HepG2 (cell line): ENCODE measurements at places on chromosomes 2 and 18.

DNA sequence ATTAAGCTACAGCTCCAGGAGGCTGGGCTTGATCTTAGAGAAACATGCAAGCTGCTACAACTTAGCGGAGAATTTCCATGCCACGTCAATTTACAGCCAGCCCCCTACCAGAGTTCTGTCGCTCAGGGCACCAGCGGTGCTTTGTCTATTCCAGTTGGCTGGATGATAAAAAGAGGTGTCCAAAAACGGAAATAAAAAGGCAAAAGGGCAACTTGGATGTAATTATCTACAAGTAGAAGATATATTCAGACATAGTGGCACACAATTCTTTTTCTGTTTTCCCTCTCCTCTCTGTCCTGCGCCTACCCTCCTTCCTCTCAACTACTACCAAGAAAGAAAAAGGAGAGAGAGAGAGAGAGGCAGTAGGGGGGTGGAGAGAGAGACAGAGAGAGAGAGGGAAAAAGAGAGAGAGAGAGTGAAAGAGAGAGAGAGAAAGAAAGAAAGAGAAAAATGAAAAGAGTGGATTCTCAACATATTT lies 363 bp upstream of the RFTN2 start:
- no peak for DNase-seq

DNA sequence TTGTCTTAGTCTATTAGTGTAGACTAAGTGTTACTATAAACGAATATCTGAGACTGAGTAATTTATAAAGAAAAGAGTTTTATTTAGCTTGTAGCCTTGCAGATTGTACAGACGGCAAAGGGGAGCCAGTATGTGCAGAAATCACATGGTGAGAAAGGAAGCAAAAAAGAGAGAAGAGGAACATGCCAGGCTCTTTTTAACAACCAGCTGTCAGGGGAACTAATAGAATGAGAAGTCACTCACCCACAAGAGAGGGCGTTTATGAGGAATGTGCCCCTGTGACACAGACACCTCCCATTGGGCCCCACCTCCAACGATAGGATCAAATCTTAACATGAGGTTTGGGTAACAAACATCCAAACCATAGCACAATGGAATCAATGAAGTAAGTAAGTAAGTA lies 20.6 kb upstream of the ZNF804A start:
- no peak for DNase-seq

DNA sequence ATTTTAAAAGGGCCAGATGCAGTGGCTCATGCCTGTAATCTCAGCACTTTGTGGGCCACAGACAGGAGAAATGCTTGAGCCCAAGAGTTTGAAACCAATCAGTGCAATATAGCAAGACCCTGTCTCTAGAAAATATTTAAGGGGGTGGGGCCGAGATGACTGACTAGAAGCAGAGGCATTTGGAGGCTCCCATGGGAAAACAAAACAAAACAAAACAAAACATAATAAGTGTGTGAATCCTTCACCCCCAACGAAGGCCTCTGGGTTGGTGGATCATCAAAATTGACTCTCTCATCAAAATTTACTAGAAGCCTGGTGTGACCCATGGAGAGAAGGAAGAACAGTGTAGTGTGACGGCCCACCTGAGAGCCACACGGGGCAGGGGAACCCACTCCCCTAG lies 560.9 kb downstream of the LRP1B start:
- DNase-seq, result no peak

- DNase-seq, result no peak
These were observed 10.0 kb downstream of the PHOSPHO2 start for GRCh38 chr2:169704160-169704708.

GRCh38 chr2:85278361-85278760 lies 49.4 kb downstream of the TGOLN2 start:
- DNase-seq, result no peak

- DNase-seq, result peak; percentile 46
These were observed 259.2 kb downstream of the IKZF2 start for GRCh38 chr2:212892193-212892592.

GRCh38 chr2:12807907-12808810 lies 91.4 kb downstream of the TRIB2 start:
- no peak for DNase-seq

- DNase-seq, result no peak
These were observed 192.4 kb downstream of the ZBTB7C start for GRCh38 chr18:48216639-48217257.

DNA sequence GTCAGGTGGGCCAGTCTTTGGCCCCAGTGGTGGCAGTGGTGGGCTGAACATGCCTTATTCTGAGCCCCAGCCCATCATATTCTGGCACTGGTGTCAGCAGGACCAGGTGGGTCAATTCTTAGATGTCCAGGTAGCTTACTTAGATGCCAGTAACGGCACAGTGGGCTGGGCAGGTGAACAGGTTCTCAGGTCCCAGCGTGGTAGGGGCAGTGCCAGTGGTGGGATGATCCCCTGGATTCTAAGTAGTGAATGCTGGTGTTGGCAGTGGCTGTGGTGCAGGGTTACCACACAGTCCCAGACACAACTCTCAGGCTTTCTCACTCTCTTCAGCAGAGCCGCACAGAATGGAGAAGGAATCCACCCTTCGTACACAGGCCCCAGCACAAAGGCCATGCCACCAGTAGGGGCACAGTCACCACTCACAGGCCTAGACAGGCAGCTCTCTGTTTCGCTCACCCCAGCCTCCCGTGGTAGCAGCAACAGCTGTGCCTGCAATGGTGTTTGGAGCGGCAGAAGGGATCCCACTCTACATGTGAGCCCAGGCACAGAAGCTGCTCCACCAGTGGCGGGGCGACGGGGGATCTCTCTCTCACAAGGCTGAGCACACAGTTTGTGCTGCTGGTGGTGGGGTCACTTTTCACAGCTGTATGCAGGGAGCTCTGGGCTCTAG lies 97.3 kb downstream of the ANKRD12 start:
- DNase-seq, result no peak

- no peak for DNase-seq
These were observed 32.7 kb upstream of the ASPRV1 start for GRCh38 chr2:69994166-69994565.

DNA sequence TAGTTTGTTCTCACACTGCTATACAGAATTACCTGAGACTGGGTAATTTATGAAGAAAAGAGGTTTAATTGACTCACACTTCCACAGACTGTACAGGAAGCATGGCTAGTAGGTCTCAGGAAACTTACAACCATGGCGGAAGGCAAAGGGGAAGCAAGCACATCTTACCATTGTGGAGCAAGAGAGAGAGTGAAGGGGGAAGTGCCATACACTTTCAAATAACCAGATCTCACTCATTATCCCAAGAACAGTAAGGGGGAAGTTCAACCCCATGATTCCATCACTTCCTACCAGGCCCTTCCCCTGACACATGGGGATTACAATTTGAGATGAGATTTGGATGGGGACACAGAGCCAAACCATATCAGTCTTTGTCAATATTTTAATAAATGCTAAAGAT lies 5.0 kb upstream of the CRYGB start:
- DNase-seq, result no peak

DNA sequence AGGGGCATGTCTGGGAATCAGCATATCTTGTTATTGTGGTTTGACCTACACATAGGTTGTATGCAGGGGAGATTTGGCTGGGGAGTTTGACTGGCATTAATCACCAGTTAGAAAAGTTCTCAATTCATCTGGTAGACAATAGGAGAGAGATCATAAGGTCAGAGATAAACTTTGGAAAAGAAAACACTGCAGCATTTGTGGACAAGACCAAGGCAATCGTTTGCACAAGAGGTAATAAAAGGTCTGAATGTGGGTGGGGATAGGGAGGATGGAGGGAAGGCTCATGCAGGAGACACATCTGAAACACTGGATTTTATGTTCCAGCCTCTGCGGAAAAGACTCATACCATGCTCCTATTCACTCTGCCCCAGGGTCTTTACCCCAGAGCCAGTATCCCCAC lies 136.9 kb downstream of the MAIP1 start:
- peak; percentile 60 for DNase-seq

DNA sequence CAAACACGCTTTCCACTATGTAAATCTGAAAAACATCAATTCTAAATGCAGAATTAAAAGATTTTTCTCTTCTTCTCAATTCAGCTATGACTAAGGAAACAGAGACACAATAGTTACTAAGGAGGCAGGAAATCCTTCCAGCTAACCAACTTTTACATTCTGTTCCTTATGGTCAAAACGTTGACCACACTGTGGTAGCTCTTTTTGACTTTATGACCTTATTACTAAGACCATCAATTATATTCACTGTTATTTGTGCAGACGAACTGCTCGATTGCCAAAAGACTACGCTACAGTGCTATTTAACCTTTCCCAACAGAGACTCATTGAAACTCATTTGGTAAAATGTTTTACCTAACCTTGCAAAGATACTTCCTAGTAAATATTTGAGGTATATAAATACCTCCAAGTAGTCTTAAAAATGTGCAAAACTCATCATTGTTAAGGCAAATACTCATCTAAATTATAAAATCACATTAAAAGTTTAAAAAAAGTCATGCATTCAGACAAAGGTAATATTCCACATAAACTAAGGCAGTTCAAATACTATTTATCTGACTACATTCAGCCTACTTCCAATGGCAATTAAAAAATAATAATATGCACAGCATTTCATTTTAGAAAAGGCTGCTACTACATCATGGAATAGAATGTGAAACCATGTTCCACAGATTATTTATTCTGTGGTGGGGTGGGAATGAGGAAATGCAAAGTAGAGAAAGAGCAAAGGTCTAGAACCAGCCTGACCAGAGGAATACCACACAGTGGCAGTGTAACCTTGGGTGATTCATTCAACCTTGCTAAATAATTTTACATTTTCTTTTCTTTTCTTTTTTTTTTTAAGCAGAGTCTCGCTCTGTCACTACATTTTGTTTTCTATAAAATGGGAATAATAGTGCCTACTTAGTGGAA lies 139.9 kb downstream of the THADA start:
- peak; percentile 91 for DNase-seq

GRCh38 chr18:29439398-29439797 lies 1262.5 kb upstream of the CDH2 start:
- no peak for DNase-seq

- DNase-seq, result peak; percentile 82
These were observed at the start of gene KYNU for GRCh38 chr2:142877216-142877838. KYNU (plus strand) TSS chr2:142877664; CDS start chr2:142885368, 7,704 bp downstream.

DNA sequence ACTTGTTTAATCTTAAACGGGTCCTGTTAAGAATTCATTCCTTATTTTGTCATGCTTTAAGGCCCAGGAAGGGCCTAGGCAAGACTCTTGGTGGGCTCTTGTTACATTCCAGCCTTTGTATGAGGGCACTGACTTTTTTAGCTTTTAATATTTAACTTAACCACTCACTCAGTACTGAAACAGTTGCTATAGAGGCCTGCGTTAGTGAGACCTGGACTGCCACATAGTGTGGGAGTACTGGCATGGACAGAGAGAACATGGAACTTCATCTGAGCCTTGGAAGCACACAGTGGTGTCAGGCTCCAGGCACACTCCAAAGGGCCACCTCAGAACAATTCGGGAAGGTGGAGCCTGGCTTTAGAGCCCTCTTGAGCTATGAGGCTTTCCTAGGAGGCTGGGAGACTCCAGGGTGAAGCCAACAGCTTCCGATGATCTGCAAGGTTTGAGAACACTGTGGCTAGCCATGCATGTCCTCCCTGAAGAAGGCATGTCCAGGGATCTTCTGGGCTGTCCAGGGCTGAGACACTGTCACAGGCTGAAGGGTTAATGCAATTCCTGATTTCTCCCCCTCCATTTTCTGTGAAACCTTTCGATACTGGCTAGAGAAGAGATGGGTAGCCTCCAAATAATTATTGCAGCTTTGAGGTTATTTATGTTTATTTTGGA lies 155.4 kb upstream of the ACAA2 start:
- DNase-seq, result peak; percentile 31

DNA sequence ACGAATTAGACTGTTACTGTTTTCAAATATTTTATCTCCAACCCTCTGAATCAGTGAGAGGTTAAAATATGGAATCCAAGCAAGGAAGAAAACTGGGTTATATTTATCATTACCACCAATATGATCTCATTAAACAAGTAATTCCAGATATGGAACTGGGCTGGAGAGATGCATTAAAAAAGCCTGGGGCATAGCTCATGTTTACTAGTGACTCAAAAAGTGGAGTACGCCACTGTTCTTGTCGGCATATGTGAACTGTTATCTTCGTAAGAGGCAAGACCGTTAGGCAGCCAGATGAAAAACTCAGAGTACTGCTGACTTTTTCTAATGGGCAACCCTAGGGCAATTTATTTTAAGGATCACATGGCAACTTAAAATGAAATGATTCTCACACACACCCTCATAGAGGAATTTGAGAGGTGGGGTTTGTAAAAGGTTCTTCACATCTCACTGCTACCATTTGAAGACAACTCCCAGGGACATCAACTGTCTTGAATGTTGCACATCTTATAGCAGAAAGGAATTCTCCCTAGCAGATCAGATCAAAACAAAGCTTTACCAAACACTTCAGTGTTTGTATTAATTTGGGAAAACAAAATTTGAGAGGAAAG lies 105.2 kb upstream of the TFCP2L1 start:
- DNase-seq, result no peak

- no peak for DNase-seq
These were observed 141.7 kb downstream of the SH3RF3 start for GRCh38 chr2:109270505-109271312.

- no peak for DNase-seq
These were observed 77.0 kb downstream of the SMIM21 start for GRCh38 chr18:75350512-75350839.

DNA sequence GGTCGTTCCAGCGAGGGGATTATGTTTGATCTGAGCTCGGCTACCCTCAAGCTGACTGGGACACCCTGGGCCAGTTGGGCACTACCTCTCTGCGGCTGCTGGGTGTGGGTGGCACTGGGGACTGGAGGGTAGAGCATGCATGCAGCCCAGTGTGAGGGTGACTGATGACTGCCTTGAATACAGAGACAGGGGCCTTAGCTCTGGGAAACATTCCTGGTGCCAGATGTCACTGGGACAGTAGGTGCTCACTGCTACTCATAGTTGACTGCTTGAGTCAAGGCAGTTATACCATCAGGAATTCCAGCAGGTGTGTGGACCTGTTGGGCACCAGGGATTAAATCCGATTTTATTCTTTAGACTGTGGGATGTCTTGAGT lies 33.6 kb upstream of the ATP6V1B1 start:
- DNase-seq, result peak; percentile 50

DNA sequence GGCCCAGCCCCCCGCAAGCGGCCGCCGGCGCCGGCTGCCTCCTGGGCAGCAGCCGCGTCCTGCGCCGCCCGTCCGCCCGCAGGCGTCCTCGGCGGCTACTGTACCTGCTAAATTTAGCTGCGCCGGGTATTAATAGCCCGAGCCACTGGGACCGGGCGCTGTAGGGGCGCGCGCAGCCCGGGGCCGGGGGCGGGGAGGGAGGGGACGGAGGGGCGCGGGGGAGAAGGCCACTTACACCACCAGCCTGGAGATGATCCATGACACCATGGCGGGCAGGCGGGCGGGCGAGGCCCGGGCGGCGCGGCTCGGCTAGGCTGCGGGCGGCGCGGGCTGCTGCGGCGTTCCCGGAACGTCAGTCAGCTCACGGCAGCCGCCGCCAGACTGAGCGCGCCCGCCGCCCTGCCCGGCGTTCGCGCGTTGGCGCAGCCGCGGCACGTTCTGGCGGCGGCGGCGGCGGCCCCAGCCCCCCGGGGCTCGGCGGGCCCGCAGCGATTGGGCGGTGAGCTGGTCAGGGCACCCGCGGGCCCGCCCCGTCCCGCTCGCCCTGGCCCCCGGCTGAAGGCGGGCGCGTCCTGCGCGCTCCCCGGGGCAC lies at the start of gene REEP1:
Gene REEP1 (minus strand): TSS at position 383 of the 592 bp plus-strand sequence. CDS start 116 bp downstream, at position 267.
- no peak for DNase-seq

GRCh38 chr2:154688373-154688772 lies 10.1 kb upstream of the KCNJ3 start:
- no peak for DNase-seq

- no peak for DNase-seq
These were observed 379.1 kb downstream of the MEIS1 start for GRCh38 chr2:66813976-66814375.
